ENCODE measurements at places on chromosomes 2 and 18.

- DNase-seq, result peak; percentile 76
Measured at GRCh38 chr2:197052356-197052755, 125.8 kb upstream of the PGAP1 start.

DNA sequence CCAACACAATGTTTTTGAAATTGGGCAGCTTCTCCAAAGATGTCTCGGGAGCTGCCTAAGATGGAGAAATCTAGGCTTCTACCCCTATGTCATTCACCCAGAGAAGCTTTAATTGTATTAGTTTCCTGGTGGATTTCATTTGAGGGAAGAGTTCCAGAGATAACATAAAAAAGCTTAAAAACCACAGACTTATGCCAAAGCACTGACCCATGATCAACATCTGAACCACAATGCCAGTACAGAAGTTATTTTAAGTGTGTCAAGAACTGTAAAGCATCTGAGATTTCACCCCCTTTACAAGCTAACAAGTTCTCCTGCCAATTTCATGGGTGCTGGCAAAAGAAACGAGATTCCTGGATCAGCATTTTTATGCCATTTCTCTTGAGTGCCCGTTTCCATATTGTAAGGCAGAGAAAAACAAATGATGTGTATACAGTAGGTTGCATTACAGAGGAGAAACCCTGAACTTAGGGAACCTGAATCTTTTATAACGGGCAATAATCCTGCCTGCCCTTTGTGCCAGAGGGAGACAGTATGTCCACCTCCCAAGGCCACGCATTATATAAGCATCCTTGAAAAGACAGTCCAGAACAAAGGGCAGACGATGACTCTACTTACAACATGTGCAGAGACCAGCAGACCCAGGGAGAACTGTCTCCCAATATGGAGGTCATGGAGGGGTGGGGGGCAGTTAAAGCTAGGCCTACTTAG, 44.1 kb downstream of the MREG start:
- no peak for DNase-seq

- DNase-seq, result no peak
Measured at GRCh38 chr2:152171718-152172117, 3.8 kb downstream of the STAM2 start.

GRCh38 chr2:85049236-85049635, 78.3 kb downstream of the KCMF1 start:
- no peak for DNase-seq

DNA sequence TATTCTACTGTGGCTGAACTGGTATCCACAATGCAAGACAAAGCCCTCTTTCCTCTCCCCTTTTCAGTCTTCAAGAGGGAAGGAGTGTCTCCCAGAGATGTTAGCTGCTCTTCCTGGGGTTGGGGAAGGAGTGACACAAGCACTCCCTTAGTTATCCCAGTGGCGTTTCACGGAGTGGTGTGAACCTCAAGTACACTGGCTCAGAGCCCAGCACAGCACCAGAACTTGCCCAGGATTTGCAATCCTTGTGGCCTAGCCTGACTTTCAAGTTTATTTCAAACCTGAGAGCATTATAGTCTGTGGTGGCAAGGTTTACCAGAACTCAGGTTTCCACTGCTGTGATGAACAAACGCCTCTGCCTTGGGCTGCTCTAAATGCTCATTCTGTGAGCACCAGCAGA, 162.5 kb downstream of the CCDC102B start:
- DNase-seq, result no peak

GRCh38 chr2:32783469-32783868, 155.6 kb downstream of the TTC27 start:
- DNase-seq, result peak; percentile 86

GRCh38 chr2:40281021-40281940, 170.6 kb downstream of the SLC8A1 start:
- no peak for DNase-seq

DNA sequence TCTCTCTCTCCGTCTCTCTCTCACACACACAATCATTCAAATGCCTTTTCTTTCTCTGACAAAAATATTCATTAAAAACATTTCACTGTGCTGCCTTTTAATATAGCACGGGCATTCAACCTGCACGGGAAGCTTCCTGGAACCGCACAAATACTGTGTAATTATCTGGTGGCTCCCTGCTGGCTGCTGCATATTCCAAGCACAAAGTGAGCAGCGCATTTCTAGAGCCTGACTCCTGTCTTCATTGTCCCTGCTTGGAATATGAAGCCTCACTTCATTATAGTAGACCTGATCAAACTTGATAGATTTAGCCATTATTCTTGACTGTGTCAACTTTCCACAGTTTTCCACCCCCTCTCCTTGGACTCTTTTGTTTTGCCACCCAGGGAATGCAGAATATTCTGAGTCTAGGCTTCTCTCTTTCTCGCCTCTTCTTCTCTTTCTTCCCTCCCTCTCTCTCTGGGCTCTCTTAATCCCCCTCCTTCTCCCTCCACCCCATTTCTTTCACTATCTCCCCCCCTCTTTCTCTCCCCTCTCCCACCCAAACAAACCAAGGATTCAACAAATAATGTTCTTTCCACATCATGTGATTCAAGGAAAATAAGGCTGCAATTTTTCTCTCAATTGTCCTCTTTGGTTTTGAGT, 672.1 kb upstream of the FANCL start:
- no peak for DNase-seq

- DNase-seq, result no peak
Measured at GRCh38 chr2:109386004-109386695, 227.6 kb downstream of the SEPTIN10 start.

DNA sequence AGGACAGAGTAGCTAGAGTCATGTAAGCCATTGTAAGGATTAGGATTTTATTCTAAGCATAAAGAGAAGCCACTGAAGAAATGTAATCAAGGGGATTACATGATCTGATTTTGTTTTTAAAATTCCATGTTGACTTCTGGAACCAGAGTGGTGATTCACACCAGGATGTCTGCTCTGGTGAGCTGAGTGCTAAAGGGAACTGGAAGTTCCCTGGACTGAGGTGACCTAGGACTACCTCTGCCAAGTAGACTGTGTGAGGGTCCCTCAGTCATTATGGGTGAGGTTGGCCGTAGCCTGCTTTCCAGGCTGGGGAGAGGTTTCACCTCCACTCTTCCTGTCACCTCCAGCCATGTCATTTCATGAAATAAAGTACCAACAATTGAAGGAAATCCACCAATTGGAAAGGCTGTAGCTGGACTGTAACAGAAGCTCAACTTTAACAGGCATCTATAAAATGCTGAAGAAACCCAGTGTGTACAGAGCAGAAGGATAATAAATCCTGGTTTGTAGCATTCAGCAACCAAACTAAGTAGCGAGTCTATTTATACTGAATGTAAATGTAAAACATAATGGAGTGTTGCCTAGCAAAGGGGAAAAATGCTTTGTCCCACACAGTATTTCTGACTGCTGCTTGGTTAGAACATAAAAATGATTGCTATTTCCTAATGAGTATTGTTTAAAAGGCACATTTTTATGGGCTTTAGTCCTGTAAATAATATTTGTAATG, 507.4 kb upstream of the PKDCC start:
- no peak for DNase-seq

DNA sequence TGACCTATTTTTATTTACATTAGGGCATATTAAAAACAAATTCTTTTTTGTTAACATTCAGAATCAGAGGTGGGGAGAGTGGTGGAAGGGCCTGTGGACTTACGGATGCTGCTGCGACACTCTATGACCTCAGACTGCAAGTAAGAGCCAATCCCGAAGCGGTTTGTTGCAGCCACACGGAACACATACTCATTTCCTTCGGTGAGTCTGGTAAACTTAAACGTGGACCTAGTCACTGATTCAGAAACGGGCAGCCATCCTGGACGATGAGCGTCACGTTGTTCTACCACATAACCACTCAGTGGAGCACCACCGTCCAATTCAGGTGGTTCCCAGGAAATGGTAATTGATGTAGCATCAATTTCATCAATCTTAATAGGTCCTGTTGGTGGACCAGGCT, 61.9 kb downstream of the PLEKHA3 start:
- DNase-seq, result no peak

- DNase-seq, result no peak
Measured at GRCh38 chr2:160105366-160105765, 43.0 kb upstream of the PLA2R1 start.

DNA sequence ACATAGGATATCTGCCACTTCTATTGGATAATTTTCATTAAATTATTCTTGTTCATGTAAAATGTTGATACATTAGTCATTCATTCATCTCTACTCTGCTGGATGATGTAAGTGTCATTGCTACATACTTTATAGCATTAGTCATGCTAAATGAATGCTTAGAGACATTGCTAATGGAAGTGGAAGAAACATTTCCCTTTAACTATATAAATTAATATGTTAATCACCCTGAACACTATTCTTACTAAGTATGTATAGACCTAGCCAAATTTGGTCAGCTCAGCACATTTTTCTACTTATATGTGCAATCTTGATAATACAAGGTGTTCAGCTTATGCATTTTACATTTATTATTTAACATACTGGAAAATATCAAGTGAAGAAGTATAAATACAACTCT, 160.2 kb downstream of the DPP4 start:
- DNase-seq, result no peak

DNA sequence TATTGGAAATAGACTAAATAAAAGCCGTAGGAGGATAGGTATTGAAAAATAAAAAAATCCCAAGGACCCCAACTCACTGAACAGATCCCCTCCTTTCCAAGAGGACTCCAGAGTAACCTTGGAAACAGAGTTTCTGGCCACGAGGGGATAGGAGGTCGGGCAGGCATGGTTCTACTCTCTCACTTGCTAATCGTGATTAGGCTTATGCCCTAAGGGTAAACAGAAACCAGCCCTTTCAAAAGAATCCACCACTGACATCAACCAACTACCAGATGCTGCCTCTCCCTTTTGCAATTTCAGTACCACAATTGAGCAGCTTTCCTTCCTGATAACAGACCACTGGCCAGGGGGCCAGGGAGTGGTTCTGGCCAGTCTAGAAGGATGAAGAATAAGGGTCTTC, 477.8 kb downstream of the EIPR1 start:
- DNase-seq, result no peak

DNA sequence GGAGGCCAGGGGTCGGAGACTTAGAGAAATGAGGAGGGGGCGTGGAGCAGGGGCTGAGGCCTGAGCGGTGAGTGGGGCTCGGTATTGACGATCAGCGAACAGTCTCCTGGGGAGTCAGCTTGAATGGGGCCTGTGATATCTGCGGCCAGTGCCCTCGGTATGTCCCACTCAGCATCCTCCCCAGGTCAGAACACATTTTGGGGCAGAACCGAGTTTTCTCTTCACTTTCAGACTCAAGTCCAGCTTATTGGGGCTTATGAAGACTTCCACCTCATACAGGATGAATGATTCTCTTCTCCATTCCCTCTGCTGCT, 82.6 kb downstream of the RRM2 start:
- no peak for DNase-seq

- DNase-seq, result no peak
Measured at GRCh38 chr18:63887424-63887823, at the start of gene SERPINB2. Gene SERPINB2, plus strand, starts transcription at chr18:63887705. Its CDS starts 3,740 bp downstream, at chr18:63891445.
